Fibroblast of upper back skin (primary cell): ENCODE measurements at places on chromosomes 1 and 21.

- DNase-seq, result no peak
These were observed 246.4 kb upstream of the PTBP2 start for GRCh38 chr1:96474985-96475743.

GRCh38 chr1:98314601-98315000, 346.9 kb upstream of the SNX7 start:
- no peak for DNase-seq

DNA sequence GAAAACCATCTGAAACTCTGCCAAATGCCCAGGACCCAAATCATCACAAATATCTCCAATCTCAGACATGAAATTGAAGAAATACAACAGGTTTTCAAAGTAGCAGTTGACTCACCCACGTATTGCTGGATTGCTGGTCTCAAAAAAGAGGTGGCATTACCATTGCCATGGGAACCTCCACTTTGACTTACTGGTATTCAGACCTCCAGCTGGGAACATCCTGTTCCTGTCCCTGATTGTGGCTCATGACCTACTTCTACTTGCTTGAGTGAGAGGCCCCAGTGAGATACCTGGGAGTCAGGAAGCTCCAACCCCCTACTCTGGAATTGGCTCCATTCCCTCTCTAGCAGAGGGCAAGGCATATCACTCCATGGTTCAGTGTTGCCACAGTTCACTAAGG, 64.6 kb downstream of the NMNAT2 start:
- no peak for DNase-seq

GRCh38 chr1:12621346-12622335, 3.6 kb upstream of the DHRS3 start:
- DNase-seq, result peak; percentile 43

DNA sequence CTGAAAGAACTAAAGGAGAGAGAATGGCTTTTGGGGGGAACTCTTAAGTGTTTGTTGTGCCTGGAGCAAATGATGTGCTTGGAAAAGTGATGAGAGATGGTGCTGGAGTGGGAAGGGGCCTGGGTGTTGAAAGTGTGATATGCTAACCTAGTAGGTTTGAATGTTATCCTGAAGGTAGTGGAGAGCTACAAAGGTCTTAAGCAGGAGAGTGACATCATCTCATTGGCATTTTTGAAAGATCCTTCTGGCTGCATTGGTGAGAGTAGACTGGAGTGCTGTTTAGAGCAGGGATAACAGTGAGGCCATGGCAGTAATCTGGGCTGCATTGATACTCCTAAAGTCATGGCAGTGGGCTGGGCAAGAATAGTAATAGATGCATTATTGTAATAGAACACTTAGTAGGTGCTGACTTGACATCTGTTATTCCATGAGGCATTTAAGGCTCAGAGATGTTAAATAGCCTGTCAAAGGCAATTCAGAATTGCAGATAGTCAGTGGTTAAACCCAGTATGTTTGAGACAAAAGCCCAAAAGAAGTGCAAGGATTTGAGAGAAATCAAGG, 44.5 kb downstream of the MDM4 start:
- DNase-seq, result peak; percentile 57

- DNase-seq, result peak; percentile 93
These were observed 161.1 kb upstream of the COL6A1 start for GRCh38 chr21:45820171-45821091.

DNA sequence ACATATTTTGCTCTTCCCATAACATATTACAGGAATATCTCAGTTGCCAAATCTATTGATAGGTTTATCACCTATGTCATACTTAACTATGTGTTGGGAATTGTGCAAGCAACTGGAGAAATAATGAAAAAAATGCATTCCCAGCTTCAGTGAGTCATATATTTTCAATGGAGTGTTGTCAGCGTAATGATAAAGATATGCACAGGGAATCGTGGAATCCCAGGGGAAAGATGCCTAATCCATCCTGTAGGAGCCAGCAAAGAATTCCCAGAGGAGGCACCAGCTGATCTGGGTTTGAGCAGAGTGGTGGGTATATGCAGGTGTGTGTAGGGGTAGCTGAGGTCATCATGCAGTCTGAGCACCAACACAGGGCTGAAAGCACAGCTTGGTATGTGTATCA, 213.3 kb upstream of the DAB1 start:
- peak; percentile 94 for DNase-seq

- no peak for DNase-seq
These were observed 37.7 kb upstream of the VN1R5 start for GRCh38 chr1:247218121-247218651.

DNA sequence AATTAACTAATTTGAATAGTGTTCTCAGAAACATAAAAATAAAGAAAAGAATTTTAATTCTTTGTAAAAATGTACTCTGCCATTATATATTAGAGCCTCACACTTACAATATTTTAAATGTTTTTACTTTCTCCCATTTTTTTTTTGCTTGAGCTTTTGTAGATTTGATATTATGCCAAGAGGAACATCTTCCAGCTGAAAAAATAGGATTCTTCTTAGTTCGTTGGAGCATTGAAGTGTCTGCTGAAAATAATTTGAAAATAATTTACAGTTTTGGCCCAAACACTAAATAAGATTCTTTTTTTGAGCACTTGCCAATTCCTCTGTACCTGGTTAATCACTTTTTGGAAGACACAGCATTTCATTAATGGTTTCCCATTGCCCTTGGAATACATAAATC, 175.0 kb upstream of the COL11A1 start:
- no peak for DNase-seq

DNA sequence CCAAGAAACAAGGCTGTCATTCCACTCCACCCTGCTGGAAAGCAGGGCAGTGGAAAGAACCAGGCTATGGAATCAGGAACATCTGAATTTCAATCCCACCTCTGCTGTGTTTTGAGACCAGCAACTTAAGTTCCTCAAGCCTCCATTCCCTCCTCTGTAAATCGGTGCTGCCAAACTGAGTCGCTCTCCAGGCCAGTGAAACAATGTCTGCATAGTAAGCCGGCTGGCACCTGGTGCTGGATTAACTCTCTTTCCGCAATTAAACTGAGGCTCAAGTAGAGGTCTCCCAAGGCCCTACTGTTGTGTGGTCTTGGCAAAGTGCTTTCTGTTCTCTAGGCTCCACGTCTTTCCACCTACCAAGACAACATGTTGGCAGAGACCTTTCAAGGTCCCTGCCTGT, 65.3 kb downstream of the SSBP3 start:
- no peak for DNase-seq

DNA sequence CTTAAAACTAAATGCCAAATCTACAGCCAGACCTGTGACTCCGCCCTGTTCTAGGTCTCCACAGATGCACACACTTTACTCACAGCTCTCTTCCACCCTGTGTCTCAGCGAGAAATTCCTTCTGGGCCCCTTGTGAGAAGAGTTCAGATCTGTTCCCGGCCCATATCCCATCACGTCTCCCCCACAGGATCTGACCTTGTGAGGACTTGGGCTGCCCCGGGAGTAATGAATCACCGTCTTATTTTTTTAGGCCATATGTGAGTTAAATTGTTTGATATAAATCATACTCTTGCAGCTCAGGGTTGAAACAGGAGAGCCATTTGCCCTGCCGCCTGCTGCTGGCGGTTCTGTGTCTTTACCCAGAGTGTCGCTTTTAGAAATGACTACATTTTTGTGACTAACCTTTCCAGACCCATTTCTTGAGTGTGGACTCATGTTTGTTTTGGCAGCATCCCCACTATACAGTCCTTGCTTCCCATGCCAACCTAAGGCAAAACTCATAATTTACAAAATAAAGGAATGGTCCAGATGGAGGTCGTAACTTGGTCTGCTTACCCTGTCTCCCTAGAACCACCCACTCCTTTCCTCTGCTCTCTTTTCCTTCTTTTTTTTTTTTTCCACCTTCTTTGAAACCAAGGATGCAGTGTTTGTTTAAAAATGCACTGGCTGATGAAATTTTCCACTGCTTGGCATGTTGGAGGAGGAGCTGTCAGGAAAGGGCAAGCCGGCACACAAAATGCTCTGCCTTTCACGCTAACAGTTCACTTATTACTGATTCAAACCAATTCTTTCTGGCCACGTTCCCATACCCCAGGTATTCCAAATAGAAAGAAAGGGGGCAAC, 98.0 kb upstream of the C1orf105 start:
- DNase-seq, result peak; percentile 100

GRCh38 chr1:25704267-25704691, 87.7 kb downstream of the MAN1C1 start:
- DNase-seq, result no peak

- no peak for DNase-seq
These were observed 7.5 kb downstream of the DMAP1 start for GRCh38 chr1:44220755-44221154.

GRCh38 chr21:46346296-46347202, 22.6 kb downstream of the PCNT start:
- DNase-seq, result no peak

DNA sequence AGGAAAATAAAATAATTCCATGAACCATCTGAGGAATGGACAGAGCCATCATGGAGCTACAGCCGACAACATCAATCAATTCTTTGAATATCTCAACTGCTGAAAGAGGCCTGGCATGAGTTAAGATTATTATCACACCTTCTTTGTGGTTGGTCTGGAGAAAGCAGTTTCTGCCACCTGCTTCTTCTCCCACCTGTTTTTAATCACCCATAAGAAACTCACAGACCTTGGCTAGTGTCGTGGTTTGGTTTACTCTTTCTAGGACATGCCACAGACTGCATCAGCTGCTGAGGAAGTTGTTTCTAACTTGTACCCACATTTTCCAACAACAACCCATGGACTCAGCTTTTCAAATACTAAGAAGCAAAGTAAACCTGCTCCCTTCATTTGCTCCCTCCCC, 65.6 kb downstream of the NTPCR start:
- DNase-seq, result peak; percentile 18

GRCh38 chr1:78340006-78340405, 150.8 kb upstream of the PTGFR start:
- DNase-seq, result peak; percentile 86

GRCh38 chr1:207883104-207883651, 27.7 kb downstream of the CD34 start:
- DNase-seq, result no peak

- DNase-seq, result no peak
These were observed 64.1 kb upstream of the TMPRSS2 start for GRCh38 chr21:41571938-41572510.

GRCh38 chr1:19771350-19771749, 28.4 kb downstream of the TMCO4 start:
- no peak for DNase-seq

- DNase-seq, result no peak
These were observed 264.3 kb upstream of the PLD5 start for GRCh38 chr1:242788771-242789170.

- DNase-seq, result no peak
These were observed 1.2 kb downstream of the MCM3AP start for GRCh38 chr21:46284077-46284644.

- DNase-seq, result no peak
These were observed 107.2 kb downstream of the LAMC2 start for GRCh38 chr1:183293241-183293640.

GRCh38 chr1:41695118-41695745, 210.7 kb upstream of the EDN2 start:
- DNase-seq, result no peak

GRCh38 chr1:29393451-29393826, 157.1 kb downstream of the PTPRU start:
- DNase-seq, result no peak

- no peak for DNase-seq
These were observed 61.2 kb downstream of the EDARADD start for GRCh38 chr1:236455243-236455642.

DNA sequence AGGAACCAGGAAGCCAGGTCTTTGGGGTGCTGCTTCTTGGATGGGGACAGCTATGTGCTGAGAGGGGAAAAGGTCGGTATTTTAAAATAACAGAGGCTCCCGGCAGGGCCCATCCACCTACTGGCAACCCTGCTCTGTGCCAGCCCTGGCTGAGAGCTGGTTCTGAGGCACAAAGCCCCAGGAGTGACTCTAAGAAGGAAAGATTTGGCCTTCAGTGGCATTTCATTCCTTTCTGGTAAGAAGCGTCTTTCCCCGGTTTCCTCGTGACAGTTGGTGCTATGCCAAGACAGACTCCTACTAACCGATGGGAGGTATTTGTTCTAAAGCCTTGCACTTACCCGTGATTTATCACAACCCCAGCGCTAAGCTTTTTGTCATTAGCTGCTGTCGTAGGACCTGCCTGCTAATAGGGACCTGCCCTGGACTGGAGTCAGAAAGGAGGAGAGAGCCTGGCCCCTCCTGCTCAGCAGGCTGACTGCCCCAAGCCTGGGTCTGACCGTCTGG, 123.1 kb upstream of the ADAR start:
- peak; percentile 64 for DNase-seq

- no peak for DNase-seq
These were observed 30.6 kb upstream of the C1orf185 start for GRCh38 chr1:51071291-51072042.

DNA sequence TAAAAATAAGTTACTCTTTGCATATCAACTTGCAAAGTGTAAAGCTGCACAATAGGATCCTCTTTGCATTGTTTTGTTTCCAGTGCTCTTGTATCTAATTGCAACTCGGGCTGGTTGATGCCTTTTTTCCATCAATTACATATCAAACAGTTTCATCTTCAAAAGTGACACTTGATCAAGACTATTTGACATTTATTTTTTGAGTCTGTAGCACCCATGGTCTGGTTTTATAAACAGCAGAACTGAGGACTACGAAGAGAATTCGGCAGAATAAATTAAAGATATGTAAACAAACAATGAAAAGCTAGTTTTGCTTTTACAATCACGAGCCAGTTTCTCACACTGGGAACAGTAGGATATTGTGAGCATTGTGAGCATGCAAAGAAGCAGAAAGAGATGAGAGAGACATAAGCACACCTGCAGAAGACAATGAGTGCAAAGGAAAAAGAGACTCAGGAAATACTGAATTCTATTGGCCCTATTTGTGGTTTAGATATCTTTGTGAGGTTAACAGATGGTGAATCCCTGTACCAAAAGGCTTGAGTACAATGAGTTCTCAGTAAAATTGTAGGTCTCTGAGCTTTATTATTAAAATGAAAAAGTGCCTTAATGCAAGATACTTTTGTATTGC, 45.4 kb downstream of the RPL5 start:
- DNase-seq, result no peak

- no peak for DNase-seq
These were observed 249.9 kb downstream of the LRRIQ3 start for GRCh38 chr1:73948055-73948454.
